ENCODE measurements at places on chromosomes 12 and 14.

DNA sequence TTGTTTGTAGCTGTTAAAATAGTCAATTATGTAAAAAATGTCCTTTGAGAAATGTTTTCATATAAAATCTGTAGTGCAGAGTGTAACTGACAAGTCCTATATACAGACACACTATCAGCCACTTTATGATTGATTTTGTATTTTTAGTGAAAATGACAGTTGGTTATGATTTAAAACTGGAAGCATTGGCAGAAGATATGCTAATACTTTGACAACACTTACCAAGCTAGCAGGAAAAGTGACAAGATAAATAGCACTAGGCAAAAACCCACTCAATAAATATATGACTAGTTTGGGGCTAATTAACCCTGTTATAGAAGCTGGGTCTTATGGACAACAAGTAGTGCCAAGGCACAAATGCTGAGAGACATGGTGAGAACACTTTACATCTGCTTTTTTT is 772.9 kb upstream of the NOVA1 start:
- no peak for DNase-seq

DNA sequence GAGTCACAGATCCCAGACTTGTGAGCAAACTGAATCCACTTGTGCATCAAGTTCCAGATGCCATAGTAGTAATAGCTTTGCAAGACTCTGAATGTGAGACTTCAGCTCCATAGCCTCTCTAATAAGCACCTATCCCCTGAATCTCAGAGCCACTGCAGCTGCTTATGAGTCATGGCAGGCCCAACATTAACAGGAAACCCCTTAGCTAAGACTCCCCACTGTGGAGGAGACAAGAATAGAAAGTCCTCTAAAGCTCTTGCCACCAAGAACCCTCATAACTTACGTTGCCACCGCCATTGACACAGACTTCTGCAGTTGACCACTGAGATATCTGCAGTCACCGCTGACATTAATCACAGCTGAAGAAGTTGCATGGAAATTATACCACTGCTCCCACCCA is 62.9 kb upstream of the PDE3A start:
- peak; percentile 87 for DNase-seq

GRCh38 chr12:75657831-75658230 is 146.4 kb upstream of the KRR1 start:
- DNase-seq, result peak; percentile 2

GRCh38 chr12:116628989-116629388 is 69.8 kb downstream of the MAP1LC3B2 start:
- DNase-seq, result no peak

DNA sequence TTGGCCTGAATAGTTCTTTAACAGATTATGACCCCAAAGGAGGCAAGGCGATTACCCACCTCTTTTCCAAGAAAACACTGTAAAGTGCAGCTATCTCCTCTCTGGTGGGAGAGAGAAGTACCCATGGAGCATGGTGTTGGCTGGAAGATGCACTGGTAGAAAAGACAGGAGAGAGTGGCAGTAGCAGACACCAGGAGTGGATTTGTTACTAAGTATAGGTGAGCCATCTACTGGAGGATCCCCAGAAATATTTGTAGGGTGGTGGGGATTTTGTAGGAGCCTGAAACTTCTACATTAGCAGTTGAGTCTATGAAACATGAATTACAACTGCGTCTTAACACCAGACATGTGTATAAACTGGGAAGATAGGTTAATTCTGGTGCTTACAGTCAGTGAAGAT is 148.0 kb downstream of the SLC38A4 start:
- peak; percentile 76 for DNase-seq

DNA sequence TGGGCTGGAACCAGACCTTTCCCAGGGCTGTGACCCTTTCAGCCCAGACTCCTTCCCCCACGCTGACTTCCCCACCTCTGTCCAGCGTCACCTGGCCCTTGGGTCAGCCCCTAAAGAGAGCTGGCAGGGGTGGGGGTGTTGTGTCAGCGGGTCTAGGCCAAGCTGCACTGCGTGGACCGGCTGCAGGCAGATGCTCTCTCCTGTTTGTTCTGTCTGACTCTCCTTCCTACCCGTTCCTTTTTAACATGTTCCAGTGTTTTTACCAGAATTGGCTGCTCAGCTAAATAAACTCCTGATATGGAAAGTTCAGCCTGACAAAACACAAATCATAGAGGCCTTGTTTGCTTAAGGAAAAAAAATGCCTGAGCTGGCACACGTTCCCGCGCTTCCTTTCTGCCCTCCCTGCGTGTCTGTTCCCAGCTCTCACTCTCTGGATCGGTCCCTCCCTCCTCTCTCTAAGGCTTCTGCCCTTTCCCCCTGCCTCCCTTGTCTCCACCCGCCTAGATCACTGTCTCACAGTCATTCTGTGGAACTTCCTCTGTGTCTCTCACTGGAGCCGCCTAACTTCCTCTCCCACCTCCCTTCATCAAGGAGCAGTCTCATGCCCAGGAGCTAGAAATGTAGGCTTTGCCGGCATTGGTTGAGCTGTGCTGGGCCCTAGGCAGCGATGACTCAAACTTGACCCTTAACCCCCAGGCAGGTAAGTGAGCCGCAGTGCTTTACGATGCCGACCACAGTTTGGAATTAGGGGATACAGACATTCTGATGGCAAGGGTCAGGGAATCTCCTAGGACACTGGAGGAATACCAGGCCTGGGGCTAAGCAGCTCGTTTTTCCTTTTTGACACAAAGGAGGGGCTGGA is 15.5 kb upstream of the MLXIP start:
- peak; percentile 77 for DNase-seq

DNA sequence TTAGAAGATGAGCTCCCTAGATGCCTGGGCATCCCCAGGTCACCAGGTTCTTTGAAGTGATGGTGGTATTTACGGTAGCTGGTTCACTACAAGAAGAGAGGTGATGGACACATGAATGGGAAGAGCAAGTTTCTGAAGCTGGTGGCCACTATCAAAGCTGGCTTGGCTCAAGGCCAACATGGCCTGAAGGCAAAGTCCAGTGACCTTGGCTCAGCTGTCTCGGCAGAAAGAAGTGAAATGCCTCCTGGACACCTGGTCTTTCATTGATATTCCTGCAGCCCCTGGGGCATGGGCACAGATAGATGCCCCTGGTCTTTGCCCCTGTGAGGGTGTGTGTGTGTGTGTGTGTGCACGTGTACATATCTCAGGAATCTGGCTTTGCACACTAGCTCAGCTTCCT is 441.8 kb upstream of the TMPO start:
- no peak for DNase-seq

- peak; percentile 36 for DNase-seq
These were observed 17.8 kb downstream of the ACSS3 start for GRCh38 chr12:81095501-81096232.

DNA sequence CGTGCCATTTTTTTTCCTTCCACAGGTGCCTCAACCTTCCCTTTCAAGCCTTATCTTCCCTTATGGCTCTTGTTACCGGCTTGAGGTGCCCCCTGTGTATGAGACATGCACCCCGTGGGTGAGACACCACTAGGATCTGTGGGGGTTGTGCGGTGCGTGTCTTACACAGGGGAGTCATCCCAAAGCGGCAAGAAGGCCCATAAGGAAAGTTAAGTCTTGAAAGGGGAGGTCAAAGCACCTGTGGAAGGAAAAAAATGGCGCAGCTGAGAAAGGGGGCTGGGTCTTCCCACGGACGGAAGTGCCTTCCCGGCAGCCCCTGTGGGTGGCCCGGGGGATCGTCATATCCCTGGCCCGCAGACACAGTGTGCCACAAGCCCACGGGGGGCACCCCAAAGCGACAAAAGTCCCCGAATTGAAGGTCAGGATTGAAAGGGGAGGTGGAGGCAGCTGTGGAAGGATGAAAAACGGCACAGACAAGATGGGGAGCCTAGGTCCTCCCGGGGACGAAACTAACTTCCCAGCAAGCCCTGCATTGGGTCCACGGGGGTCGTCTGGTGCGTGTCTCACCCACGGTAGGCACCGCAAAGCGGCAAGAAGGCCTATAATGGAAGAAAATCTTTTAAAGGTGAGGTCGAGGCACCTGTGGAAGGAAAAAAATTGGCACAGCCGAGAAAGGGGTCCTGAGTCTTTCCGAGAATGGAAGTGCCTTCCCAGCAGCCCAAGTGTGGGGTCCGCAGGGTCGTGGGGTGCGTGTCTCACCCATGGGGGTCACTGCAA is 273.3 kb downstream of the ALG10 start:
- no peak for DNase-seq

DNA sequence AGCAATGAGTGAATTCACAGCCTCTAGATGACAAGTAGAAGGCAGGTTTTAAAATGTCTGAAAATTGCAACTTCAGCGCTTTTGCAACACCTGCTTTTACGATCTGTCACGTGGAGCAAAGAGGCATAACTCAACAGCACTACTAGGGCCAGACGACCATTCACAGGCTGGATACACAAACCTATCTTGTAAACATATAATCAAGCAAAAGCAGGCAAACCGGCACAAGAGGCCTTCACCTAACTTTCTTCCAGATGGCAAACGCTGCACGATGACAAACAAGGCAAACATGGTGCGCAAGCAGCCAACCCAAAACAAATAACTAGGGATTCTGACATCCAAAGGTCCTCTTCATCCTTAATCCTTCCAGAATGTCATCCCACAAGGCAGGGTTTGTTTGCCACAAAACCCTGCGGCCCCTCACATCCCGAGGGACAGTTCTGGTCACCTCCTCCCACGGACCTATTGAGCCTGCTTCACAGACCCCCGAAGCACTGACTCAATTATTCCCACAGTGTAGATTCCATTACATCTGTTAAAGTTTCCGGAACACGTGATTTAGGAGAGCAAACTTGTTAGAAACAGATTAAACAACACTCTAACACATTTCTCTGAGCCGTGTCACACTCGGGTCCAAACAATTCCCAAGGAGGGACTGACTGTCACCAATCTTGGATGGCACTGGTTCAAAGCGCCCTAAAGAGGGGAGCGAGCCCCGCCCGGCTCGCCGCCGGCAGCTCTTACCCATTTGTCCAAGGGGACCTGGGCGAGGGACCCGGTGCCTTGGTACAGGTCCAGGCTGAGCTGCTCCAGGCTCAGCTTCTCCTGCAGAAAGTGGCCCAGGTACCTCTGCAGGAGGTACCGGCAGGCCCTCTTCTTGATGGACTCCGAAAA is 823 bp downstream of the ATG2B start:
- peak; percentile 66 for DNase-seq

- DNase-seq, result no peak
These were observed 94.0 kb downstream of the SRRM4 start for GRCh38 chr12:119075222-119075787.

DNA sequence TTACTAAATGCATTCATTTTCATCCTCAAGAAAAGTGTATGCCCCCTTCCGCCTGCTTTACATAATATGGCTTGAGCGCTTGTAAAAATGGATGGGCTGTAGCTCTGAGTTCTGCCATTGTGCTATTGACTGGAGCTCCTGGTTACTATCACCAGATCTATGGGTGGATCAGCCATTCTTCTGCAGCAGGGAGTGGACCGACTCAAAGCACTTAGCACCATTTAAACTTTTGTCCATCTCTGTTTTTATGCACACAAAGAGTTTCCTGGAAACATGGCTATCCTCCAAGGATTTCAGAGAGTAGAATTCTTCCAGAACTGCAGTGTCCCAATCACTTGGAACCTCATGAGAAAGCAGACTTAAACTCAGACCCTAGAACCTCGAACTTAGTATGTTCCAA is 4.5 kb upstream of the NUMB start:
- peak; percentile 50 for DNase-seq
